Activated naive CD8-positive, alpha-beta T cell treated with anti-CD3 and anti-CD28 coated beads, Interleukin-2, amount 10 ng/mL, durations not matched to agents 7 days and 5 days (primary cell): ENCODE measurements at places on chromosomes 11 and 22. TPM values are rescaled to one million over a fixed set of nuclear protein-coding genes. Genes with fewer than 3 reads are reported as not detected.
A peak's percentile ranks its signal among the peaks of the same experiment; 100 is the strongest.

DNA sequence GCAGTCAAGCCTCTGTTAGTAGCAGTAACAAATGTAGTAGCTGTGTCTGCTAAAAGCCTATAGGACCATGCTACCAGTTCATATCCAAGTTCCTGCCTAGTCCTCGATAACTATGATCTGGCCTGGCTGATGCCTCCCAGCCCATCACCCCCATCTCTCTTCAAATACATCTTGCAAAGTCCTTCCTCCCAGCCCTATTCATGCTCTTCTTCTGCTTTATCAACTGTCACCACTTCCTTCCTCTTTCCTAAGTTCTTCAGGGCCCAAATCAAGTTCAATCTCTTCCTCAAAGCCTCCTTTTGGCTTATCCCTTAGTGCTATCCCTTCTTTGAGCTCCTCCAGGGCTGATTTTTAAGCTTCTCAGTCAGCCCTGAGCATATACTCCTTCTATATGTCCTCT is 150.9 kb upstream of the THY1 start:
- DNase-seq: no peak

DNA sequence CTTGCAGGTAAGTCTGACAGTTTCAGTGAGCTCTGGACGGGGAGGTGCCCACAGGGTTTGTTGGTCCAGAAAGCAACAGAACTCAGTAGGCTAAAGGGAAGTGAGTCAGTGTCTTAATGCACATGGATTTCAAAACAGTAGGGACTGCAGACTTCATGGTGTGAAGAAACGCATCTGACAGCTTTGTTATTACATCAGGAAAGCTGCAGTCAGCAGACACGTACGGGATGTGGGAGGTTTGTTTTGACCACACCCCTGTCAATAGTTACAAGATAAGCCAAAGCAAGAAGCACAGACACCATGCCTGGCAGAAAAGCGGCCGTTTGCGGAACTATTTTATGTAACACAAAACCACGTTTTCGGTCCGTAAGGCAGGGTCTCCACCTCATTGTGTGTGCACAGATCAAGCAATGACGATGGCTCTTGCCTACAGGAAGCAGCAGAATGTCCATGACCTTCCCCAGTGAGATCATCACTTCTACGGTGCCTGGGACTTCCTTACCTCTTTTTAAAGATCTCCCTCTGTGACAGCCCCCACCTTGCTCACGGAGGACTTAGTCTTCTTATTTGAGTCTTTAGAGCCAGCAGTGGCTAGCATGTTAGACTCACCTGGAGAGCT is 58.2 kb upstream of the FTH1 start:
- DNase-seq: peak; percentile 59

- peak; percentile 28 for DNase-seq
These were observed 2.9 kb downstream of the DAGLA start for GRCh38 chr11:61682906-61683675.

DNA sequence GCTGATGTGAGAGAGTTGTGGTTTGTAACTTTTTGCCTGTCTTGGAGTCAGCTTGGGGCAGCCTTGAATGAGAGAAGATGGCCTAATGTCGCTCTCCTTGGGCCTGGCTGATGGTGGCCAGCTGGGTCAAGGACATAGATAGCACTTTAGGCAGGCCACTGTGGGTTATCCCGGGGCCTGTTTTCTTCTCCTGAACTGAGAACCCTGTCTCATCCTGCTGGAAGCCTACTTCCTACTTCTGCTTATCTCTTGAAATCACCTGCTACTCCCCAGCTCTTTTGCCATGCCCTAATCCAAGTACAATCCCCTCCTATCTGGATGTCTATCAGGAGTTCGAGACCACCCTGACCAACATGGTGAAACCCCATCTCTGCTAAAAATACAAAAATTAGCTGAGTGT is 49.5 kb downstream of the OSBP2 start:
- DNase-seq: no peak

GRCh38 chr11:7911011-7911410 is 20.1 kb downstream of the OR10A6 start:
- no peak for DNase-seq

The TMEM45B gene
- total RNA-seq: 1.5 TPM

- DNase-seq: no peak
These were observed 3.4 kb downstream of the TAGLN start for GRCh38 chr11:117202386-117203068.

The HBG1 gene
- total RNA-seq: not detected

The GGT1 gene
- 25.4 TPM for total RNA-seq

The MAP6 gene
- total RNA-seq: not detected

- no peak for DNase-seq
These were observed 5.3 kb downstream of the UBQLN3 start for GRCh38 chr11:5504403-5504921.

The KRTAP5-7 gene
- not detected for total RNA-seq

DNA sequence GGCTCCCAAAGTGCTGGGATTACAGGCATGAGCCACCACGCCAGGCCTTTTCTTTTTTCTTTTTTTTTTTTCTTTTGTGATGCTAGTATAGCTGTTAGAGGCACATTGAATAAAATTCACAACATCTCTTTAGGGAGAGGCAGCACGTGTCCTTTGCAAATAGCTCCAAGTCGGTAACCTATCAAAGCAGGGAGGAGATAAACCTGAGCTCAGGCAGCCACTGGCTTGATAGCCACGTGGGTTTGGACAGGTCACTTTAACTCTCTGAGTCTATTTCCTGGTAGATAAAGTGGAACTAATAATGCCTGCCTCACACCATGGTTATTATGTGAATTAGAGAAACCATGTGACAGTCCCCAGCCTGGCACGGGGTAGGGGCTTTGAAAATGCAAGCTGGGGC is 43.1 kb upstream of the ATXN10 start:
- DNase-seq: no peak

- DNase-seq: no peak
These were observed 17.3 kb upstream of the FGF19 start for GRCh38 chr11:69721106-69721505.

- no peak for DNase-seq
These were observed 15.9 kb downstream of the RFPL1 start for GRCh38 chr22:29454276-29454675.

DNA sequence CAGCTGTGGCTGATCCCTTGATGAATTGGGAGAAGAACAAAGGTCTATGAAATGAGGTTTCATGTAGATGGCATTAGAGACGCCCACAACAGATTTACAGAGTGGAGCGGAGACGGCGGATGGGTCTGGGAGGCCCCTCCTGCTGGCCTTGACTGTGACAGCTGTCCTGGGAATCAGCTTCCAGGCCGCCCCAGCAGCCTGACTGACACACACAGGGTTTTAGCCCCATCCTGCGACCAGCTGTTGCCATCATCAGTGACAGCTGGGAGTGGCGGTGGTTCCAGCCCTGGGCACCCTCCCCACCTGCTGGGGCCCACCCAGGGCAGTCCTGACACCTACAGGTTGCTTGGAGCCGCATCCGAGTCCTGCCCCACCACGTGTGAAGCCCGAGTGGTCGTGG is 64.0 kb upstream of the PPP6R3 start:
- DNase-seq: no peak

DNA sequence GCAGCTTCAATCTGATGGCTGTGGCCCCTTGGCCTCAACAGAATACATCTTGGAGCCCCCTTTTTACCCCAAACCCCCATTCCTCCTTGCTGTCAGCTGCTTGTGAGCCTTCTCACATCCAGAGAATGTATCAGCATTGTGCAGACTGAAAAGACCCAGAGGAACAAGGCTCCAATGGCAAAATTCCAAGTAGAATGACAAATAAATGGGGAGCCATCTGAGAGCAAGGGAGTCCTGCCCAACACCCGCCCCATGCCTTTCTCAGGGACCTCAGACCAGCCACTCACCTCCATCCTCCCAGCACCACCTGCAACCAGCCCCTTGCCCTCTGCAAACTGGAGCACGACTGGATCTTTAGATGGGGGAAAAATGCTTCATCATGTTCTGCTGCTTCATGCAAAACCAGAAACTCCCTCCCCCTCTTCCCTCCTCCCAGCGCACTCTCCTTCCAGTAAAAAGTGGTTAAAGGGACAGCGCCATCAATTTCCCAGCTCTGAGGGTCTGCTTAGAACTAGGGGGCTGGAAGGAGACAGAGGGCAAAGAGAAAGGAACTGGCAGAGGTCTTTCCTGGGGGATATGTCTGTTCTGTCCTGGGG is 2.2 kb upstream of the NEFH start:
- no peak for DNase-seq

DNA sequence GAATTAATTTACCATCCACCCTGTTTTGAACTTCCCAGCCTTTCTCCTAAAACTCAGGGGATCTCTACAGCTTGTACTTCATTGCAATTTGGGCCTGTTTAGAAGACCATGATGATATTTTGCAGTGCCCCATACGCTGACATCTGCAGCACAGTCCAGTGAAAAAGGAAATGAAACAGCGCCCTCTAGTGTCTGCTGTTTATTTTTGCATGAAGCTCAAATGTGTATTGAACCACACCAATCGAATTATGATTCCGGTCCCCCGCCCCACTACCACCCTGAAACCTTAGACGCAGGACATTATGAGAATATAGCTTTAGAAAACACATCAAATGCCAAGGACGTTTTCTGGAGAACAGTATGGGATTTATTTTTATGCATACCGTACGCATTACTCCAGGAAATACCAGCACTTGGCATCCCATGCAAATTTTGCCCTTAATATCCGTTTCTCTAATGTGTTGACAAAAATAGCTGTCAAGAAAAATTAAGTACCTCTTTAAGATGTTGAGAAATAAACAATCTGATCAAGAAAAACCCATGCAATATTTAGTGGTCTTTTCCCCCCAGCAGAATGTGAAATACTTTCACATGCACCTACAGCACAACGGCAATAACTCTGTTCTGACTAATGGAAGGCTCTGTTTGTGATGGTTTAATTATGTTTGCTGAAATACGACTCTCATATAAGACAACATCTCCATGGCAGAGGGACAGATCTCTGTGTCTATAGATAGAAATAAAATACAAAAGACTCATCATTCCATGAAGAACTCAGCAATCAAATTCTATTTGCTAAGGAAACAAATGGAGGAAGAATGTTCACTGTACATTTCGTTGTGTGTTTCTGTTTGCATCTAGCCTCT is 93.9 kb downstream of the TECTA start:
- no peak for DNase-seq

GRCh38 chr11:133961890-133962289 is 5.1 kb upstream of the IGSF9B start:
- no peak for DNase-seq

The DERL3 gene
- 9.6 TPM for total RNA-seq

- no peak for DNase-seq
These were observed 29.9 kb upstream of the ACER3 start for GRCh38 chr11:76830639-76831327.

DNA sequence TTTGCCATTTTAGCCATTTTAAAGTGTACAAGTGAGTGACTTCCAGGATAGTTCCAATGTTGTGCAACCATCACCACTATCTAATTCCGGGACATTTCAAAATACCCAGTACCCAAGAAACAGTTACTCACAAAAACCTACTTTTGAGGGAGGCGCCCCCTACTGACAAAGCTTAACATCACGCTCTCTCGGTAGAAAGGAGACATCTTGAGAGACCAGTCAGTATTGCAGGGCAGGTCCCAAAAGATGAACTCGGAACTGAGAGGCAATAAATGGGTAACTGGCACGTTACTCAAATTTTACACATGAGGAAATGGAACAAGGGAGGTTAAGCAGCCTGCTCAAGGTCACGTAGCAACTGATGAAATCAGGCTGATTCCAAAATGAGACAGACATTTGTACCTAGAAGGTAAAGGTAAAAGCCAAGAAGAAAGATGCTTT is 50.0 kb upstream of the POU2AF1 start:
- DNase-seq: peak; percentile 60
